ENCODE measurements at places on chromosomes 5 and 9.

GRCh38 chr5:75640826-75641225 is 29.6 kb downstream of the ANKDD1B start:
- DNase-seq, result no peak

GRCh38 chr9:69496846-69497450 is 171.9 kb downstream of the ENTREP1 start:
- DNase-seq, result no peak

DNA sequence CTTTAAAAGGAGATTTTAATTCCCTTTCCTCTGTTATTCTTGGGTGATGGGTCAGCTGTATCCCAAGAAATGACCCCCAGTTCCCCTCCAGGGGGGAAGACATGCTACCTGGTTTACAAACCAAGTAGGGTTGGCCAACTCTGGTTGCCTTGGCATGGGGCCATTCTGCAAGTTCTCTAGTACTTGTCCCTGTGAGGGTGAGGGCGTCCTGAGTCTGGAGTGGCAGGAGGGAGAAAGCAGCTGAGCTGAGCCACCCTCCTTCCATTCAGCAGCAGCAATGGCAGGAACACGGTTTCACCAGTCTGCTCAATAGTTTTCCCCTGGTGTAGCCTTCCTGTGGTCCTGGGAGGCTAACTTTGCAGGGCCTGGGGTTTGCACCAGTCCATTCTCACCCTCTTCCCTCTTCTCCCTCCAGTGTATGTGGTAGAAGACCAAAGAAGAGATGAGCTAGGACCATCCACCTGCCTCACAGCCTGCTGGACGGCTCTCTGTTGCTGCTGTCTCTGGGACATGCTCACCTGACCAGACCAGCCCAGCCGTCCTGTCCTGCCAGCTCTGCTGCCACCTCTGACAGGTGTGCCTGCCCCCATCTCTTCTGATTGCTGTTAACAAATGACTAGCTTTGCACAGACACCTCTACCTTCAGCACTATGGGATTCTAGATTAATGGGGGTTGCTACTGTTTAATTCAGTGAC is 59.9 kb downstream of the PFDN1 start:
- DNase-seq, result no peak

DNA sequence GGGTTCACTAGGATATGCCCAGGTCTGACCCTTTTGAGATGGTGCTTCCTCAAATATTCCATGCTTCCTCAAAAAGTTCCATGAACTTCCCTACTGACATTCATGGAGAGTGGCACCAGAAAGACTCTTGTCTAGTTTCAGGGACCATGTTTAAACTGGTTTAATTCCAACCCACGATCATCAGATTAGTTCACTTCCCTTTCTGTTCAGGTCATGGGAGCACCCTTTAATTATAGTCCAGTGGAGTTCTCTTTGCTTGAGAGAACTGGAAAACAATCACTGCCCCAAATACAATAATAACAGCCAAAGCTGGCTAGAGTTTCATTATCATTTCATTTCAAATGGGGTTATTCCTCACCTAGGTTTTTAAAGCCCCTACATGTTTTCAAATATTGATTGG is 9.7 kb upstream of the ERBIN start:
- DNase-seq, result no peak

- no peak for DNase-seq
Measured at GRCh38 chr5:61809651-61810050, 477.6 kb downstream of the ZSWIM6 start.

- no peak for DNase-seq
Measured at GRCh38 chr5:35056686-35057085, 8.9 kb upstream of the AGXT2 start.

GRCh38 chr5:157324237-157324636 is 58.3 kb downstream of the CYFIP2 start:
- peak; percentile 48 for DNase-seq

- peak; percentile 48 for DNase-seq
Measured at GRCh38 chr9:33165263-33166151, 1.6 kb downstream of the B4GALT1 start.

DNA sequence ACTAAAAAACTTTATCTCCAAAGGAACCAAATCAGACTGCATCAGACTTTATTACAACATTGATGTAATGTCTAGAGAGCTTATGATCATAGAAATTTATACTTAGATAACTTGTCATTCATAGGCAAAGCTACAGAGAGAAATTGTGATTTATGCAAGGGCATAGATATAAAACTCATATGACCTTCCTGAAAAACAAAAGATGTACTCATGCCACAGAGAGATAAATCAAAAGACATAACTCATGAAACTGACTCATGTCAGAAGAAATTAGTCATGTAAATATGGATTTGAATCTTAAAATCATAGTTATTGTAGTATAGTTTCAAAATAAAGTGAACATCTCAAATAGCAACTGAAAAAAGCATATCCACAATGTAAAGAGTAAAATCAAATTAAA is 186.2 kb downstream of the GABBR2 start:
- DNase-seq, result no peak

DNA sequence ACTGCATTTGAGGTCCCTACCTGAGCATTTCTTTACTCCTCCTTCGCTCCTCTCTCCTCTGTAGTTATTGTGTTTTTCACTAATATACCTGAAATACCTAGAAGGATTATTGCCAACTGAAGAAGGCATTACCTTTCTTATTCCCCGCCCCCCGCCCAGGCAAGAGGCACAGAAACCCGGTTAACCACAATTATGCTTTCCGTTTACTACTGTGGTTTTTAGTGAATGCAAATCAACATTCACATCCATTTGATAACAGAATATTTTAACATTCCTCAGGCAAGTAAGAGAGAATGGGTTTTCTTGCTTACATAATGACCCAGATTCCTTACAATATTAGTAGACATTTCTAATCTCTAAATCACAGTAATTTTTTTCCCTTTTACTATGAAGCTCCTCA is 136.9 kb downstream of the PCSK5 start:
- DNase-seq, result peak; percentile 8

- DNase-seq, result no peak
Measured at GRCh38 chr5:7845557-7845956, 5.4 kb downstream of the CFAP90 start.

DNA sequence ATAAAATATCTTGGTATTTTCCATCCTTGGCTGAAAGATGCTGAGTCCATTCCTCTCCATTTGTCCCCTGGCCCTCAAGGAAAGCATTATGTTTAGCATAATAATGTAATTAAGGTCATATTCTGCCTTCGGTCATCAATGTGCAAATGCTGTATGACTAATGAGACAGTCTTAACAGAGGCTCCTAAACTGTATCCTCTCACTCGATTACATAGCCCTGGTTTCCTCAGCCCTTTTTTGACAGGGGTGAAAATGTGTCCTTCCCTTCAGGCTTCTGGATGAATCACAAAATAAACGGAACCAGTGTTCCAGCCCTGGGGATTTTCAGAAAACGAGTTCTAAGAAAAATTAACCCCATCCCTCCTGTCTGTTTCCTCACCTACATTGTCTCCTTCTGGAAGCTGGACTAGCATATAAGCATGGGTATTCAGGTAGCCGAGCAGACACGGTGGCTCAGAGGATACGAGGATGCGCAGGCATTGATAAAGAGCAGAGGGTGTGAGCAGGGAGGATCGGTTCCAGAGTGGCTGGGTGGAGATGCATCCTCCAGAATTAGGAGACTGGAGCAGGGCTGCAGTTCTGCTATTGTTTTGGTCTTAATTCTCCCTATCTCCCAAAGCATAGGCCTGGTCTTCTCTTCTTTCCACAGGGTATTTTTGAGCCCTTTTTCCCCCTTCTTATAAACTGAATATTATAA is 742.9 kb downstream of the TLR4 start:
- no peak for DNase-seq

GRCh38 chr5:146426853-146427618 is 20.1 kb upstream of the TCERG1 start:
- peak; percentile 68 for DNase-seq

DNA sequence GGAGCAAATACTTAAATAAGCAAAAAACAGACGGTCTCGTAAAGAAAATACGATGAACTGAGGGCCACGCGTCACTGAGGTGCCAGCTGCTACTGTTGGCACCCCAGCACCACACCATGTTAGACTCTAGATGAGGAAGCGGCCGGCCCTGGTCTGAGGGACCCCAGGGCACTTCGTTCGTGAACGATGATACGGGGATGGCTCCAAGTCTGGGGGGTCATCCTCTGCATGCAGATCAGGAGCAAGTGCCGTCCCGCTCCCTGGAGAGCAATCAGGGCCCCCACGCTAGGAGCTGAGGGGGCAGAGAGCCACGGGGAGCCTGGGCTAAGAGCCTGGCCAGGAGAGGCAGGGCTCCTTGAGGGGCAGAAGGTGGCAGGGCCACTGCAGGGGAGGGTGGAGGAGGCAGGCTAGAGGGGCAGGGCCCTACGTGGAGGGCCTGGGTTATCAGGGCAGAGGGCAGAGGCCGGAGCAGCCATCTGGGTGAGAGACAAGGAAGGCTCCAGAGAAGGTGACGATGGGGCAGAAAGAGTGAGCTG is 24.1 kb downstream of the SARDH start:
- DNase-seq, result no peak

- no peak for DNase-seq
Measured at GRCh38 chr9:133107961-133108793, 12.9 kb downstream of the RALGDS start.

DNA sequence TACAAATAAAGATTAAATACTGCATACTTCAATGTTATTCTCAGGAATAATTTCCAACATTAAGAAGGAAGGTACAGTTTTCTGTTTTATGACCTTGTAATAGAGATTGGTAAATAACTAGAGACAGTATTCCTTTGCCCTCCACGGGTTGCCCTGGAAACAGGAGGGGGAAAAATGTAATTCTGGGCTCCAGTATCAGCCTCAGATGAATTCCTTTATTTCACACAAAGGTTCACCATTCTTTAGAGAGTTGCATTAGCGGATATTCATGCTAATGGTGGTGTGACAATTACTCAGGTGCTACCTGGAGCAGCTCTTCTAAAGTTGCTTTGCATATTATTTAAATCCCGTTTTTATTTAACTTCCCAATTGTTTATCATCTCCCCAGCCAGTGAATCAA is 42.6 kb downstream of the CETN3 start:
- no peak for DNase-seq

DNA sequence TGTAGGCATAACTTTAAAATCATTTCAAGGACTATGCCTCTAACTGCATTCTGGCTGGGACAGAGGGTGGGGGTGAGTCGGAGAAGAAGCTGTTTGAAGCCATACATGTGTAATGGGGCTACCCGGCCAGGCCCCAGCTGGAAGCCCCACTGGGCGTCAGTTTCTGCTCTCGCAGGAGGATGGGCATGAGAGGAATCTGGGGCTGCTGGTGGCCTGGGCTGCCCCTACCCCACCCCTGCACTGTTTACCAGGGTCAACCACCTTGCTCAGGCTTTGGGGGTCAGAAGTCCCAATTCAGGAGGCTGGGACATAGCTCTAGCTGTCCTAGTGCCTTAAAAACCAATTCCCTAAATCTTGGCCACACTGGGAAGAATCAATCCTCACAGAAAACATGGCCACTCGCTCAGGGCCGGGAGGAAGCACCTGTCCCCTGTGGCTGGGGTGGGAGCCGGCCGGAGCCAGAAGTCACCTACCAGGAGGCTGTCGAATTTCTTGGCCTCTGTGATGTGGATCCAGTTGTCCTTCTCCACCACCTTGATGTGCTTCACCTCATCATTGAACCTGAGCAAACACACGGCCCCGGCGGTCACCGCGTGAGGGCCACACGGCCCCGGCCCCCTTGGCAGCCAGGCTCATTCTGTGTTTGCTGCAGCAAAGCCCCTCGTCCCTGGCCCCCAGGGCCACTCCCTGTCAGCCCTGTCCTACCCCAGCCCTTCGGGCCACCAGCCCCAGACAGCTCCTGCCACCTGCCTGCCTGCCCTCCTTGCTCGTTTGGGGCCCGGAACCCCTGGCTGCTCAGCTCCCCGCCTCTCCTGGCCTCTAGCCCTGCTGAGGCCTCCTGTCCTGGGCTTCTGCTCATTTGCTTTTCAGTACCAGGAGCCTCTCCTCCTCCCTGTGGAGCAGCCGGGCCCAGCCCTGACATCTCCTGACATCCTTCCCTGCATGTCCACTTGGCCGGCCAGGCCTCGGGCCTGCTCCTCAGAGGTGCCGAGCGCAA is 33.6 kb upstream of the SARDH start:
- no peak for DNase-seq

DNA sequence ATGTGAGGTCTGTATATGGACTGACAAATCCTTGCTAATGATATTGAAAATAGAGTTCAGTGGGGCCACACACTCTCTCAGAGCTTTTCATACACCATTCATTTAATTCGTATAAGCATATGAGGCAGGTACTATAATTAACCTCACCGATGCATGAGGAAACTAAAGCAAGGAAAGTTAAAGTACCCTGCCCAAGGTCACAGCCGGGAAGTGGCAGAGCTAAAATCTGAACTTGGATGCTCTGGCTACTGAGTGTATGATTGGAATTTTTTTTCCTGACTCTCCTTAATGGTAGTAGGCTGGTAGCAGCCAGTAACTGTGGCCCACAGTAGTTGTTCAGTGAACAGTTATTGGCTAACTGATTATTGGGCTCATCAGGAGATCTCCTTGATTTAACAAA is 135.3 kb downstream of the NUDT12 start:
- no peak for DNase-seq

DNA sequence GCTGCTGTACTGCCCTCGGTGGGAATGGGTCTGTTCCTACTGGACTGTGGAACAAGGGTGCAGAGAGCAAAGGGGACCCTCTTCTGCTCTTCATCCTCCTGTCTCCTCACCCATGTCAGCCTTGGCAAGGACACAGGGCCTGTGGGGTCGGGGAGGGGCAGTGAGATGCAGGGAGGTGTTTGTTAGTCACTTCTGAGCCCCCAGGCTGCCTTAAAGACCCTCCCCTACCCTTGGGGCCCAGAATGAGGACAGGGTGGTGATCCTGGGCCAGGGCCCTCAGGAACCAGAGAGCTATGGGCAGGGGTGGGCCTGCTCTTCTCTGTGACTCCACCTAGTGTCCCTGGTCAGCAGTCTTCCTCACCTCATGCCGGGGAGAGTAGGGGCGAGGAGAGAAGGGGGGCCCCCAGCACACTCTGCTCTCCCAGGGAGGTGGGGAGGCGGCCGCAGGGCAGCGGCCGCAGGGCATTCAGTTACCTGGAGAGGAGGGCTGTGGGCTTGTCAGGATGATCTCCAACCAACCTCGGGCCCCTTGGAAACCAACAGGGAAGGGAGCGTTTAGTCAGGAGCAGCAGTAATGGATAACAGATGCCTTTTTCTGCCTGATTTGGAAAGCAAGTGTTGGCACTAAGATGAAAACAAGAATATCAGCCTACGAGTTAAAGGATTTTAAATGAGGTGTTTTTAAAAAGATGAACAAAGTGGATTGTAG is 62.0 kb upstream of the GARNL3 start:
- peak; percentile 60 for DNase-seq

GRCh38 chr5:168123631-168124528 is 167.6 kb upstream of the WWC1 start:
- DNase-seq, result no peak

GRCh38 chr9:136201174-136201573 is 3.8 kb downstream of the LHX3 start:
- DNase-seq, result no peak

Measured in AG20443 (cell line).